ENCODE measurements at places on chromosomes 6 and 20. TPM values are rescaled to one million over a fixed set of nuclear protein-coding genes. Genes with fewer than 3 reads are reported as not detected.

The SLC13A3 gene
- polyA plus RNA-seq: 24.9 TPM

The CPXM1 gene
- polyA plus RNA-seq: 257 TPM

The BEND6 gene
- 6.0 TPM for polyA plus RNA-seq

The OSER1 gene
- 58.1 TPM for polyA plus RNA-seq

The SLC17A2 gene
- polyA plus RNA-seq: 0.74 TPM

The TRIM10 gene
- polyA plus RNA-seq: 0.82 TPM

The PLEKHG1 gene
- 41.2 TPM for polyA plus RNA-seq

DNA sequence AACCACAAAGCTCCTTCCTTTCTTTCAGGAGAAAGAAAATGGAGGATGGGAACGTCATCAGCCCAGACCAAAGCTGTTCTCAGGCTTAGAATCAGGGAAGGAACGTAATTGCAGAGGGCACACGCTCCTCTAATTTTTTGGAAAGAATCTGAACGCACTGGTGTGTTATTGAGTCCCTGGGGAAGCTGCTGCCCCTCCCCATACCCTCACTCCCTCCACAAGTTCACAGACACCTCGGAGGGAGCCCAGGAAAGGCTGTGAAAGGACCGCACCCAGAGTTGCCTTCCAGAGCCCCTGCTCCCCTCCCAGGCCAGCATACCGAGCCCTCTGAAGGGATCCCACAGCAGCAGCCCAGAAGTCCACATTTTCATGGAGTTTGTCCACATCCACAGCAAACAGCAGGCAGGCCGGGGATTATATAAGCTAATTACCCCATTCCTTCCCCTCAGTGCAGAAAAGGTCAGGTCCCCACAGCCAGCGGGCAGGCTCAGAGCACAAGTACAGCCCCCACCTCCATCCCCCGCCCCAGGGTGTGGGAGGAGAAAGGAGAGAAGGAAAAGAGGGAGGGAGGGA, 53.7 kb downstream of the ANKRD60 start:
- DNase-seq: no peak

DNA sequence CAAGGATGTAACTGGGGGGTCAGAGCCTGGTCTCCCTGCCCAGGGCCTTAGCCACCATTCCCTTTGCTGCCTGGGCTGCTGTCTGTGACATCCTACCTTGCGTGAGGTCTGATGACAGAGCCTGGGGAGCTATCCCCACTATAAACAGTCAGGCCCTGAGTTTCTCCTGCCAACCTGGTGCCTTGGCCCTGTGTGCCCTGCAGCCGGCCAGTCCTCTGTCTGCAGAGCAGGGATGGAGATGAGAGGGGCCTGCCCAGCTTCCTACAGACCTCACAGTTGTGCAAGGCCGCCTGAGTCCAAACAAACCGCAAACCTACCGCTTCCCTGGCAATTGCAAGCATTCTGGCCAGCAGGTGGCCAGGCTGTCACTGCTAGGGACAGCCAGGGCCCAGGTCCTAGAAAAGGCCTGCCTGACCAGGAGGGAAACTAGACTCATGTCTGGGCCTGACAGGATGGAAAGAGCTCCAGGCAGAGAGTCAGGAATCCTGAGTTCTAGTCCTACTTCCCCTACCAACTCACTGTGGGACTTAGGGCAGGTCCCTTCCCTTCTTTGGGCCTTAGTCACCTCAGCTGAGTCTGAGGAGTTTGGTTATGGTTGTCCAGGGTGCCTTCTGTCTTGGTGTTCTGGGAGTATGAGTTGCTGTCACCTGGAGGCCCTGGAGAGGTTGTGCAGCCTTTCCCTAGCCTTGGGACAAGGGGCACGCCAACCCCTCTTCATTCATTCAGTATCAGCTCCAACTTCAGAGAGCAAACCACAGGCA, 86.2 kb downstream of the VEGFA start:
- DNase-seq: no peak

DNA sequence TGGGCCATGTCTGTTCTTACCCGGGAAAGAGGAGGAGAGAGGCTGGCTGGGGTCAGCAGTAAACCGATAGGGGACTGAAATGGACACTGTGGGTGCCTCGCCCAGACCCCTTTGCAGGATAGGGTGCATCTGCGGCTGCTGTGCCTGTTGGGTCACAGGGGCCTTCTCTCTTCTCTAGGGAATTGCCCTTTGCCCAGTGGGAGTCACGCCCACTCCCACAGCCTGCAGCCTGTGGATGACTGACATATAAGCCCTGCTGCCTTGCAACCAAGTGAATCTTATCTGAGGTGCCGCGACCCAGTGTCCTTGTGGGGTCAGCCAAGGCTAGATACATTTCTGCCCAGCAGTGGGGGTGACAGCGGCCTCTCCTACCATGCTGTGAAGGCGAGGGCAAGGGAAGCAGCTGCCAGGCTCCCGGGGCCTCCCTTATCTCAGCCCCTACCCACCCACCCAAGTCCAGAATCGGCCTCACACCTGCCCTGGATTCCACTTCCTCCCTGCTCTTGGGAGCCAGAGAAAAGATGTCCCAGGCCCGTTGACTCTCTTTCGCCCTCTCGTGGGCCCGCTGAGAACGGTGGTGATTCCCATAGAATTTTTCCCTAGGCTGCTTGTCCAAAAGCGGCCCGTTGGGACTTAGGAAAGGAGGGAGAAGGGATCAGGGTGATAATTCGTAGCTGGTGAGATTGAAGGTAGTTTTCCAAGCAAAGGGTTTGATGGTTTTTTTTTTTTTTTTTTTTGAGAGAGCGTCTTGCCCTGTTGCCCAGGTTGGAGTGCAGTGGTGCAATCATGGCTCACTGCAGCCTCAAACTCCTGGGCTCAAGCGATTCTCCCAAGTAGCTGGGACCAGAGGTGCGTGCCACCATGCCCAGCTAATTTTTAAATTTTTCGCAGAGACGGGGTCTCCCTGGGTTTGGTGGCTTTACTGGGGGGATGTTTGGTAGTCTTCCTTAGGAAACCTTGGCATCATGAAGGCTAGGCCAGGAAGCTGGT, 76.4 kb upstream of the RNF24 start:
- DNase-seq: no peak

DNA sequence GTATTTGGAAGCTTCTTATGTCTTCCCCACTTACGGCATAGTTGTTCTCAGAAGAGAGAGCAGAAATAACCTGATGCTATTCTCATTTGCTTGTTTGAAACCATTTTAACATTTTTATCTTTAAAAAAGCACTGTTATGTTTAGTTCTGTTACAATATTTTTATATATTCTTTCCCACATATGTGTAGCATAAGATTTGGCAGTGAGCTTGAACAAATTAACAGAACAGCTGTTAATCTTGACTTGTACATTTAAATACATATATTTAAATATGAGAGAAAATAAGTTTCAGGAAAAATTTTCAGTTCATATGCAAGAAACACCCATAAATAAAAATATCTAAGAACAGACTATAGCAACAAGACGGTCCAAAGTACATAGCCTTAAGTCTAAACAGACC, 431.7 kb upstream of the IRAK1BP1 start:
- DNase-seq: no peak

DNA sequence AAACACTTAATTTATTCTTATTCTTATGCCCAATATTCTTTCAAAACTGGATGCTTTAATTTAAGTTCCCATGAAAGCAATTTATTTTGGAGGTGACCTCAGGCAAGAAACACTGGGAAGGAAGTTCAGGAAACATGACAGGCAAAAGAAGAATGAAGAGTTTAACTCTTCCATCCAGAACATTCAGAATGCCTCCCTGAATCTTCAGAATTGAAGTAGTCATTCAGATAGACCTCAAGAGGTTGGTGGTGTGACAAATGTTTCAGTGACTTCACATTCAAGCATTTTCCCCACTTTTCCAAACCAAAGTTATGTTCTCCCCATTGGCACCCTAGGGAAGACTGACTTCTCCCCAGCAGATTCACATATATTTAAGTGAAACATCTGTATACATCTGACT, 110.5 kb downstream of the HAO1 start:
- DNase-seq: no peak

DNA sequence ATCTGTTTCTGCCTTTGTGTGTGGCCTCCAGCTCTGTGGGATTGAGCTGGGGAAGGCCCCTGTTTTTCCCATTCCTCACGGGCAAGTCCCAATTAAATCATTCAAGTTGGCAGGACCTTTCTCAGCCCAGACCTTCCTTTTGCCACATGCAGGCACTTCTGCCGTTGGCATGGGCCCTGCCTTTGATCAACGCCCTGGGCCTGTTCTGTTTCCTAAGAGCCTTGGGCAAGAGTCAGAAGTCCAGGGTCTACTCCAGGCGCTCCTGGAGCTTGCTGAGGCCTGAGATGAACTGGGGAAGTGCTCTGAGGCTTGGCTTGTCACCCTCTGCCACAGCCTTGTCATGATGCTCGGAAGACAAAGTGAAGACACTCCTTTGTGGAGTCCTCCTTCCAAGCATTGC, 7.1 kb downstream of the IP6K3 start:
- no peak for DNase-seq

DNA sequence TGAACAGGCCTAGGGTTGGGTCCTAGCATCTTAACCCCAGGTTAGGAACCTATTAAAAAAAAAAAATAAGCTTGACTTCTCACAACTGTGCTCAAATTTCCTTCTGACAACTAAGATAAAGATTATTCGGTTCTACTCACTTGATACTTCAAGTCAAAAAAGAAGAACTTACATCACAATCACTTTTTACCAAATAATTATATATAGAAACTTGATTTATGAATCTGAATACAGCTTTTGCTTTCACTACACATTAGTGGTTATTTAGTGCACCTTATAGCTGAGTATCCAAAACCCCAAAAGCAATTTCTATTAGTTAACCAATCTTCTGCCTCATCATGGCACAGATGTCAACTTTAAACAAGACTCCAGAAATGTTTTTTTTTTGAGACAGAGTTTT, 119.0 kb upstream of the DST start:
- DNase-seq: no peak

DNA sequence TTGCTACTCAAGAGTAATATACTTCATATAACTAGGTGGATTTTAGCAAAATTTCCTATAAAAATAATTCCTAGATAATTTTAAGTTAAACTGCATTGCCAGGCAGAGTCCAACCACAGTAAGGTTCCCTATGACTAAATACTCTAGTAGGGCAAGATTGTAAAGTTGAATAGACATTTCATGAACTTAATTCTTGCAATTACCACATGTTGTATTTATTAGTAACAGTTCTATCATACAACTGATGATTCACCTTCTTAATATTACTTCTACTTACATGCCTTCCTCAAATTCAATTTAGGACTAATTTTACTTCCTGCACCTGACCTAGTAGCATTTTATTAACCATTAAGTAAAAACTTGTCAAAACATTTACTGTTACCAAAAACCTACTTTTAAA, 266.7 kb upstream of the THEMIS start:
- no peak for DNase-seq

- DNase-seq: no peak
These were observed 4.1 kb downstream of the PLCB4 start for GRCh38 chr20:9072861-9073500.

DNA sequence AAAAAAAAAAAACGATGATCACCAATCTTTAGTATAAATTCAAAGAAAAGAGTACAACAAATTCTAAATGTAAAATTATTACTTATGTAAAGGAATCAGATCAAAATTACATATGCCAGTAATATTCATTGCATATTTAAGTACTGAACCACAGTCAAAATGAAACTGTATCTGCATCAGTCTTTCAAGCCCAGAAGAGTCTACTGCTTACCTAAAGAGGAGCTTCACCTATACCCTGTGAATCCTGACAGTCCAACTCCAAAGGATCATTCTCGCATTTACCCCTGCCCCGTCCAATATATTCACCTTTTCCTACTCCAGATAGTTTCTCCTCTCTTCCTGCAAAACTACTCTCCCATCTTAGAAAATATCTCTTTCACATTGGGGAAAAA, 9.2 kb downstream of the ATG5 start:
- DNase-seq: no peak

- no peak for DNase-seq
These were observed 13.6 kb downstream of the IP6K3 start for GRCh38 chr6:33732817-33733708.

DNA sequence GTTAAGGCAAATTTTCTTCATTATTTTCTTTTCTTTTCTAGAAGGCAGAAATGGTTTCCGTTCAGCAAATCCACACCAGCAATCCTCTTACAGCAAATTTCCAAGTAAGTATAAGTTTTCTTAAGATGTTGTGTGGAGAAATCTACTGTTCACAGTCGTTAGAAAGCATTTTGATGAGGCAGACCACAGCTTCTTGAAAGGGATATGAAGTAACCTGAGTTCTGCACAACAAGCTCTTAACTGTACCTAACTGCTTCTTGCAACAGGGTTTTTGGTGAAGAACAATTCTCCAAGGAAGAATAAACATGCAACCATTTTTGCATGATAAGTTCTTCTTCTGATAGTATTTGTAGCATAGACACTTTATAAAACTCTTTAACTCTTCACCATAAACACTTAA, 45.3 kb upstream of the STXBP5 start:
- DNase-seq: no peak

DNA sequence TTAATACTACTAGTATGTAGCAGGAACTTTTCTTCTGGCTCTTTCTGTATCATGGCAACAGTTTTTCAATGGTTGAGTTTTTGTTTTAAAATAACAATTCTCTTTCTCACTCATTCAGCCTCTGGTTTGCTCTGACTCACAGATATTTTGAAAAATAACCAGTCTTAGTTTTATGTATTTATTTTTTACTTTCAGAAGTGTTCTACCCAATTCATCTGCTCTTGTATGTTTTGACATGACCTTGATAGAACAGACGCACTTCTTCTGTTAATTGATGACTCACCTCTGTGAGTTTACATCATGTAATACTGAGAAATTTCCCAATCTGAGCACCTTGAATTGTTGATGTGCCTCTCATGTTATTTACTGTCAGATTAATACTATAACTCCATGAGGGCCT, 178.9 kb downstream of the SASH1 start:
- no peak for DNase-seq

- no peak for DNase-seq
These were observed 59.6 kb downstream of the ZNF217 start for GRCh38 chr20:53534037-53534436.

GRCh38 chr6:64803470-64804166, 903.4 kb downstream of the EYS start:
- no peak for DNase-seq

GRCh38 chr6:41939848-41940758, 1.5 kb downstream of the CCND3 start:
- DNase-seq: no peak

DNA sequence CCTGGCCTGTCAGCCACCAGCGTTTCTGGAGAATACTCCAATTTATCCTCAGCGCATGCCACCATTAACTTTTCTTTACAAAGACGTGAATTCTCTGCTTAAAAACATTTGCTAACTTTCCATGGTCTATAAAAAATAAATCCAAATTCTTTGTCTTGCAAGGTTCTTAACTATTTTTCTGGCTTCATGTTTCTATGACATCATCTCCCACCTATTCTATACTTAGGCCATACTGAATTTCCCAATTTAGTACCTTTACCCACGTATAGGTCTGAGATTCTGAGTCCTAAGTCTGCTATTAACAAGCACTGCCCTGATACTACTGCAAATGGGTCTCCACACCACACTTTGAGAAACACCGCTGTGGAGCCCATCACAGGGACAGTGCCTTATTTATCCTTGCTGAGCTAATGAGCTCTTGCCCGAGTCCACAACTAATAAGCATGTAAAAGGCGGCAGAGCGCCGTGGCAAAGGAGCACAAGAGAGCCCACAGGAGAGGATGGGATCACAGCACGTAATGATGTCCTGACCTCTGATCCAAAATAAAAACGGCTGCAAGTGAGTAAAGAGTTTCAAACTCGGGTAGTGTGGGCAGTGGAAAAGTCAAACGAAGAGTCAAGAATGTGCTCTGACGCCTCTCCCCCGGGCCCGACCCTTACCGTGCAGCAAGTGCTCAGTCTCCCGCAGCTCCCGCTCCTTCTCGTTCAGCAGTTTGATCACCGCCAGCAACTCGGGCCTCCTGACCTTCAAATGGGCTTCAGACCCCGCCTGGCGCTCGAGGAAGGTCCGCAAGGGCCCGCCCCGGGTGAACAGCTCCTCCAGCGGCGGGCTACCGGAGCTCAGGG, 519 bp downstream of the MTRF1L start:
- no peak for DNase-seq
